ENCODE measurements at places on chromosomes 5 and 9.

GRCh38 chr5:151924564-151925301 lies at the start of gene GLRA1:
TSS of gene GLRA1 (minus strand) at chr5:151924851. CDS start at chr5:151924549, 302 bp downstream.
- peak; percentile 13 for DNase-seq

- DNase-seq = no peak
These were observed 76.6 kb upstream of the PRLR start for GRCh38 chr5:35306716-35307365.

DNA sequence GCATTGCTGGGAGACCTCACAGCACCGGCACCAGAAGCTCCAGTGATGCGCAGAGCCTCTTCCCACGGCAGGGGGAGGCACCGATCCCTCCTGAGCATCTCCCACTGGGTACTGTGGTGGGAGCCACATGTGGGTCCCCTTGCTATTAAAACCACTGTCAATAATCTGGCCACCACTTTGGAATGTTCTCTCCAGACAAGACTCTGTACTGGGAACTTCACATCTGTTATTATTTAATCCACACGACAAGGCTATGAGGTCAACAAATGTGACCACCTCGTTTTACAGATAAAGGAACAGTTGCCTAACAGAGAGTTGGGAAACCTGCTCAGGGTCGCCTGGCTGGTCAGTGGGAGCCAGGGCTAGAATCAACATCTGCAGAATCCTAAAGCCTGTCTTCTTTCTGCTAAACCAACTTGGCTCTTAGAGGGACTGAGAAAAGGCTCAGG lies 72.7 kb downstream of the EPB41L4B start:
- no peak for DNase-seq

- DNase-seq = no peak
These were observed 10.4 kb upstream of the PCDHGC3 start for GRCh38 chr5:141465351-141465750.

DNA sequence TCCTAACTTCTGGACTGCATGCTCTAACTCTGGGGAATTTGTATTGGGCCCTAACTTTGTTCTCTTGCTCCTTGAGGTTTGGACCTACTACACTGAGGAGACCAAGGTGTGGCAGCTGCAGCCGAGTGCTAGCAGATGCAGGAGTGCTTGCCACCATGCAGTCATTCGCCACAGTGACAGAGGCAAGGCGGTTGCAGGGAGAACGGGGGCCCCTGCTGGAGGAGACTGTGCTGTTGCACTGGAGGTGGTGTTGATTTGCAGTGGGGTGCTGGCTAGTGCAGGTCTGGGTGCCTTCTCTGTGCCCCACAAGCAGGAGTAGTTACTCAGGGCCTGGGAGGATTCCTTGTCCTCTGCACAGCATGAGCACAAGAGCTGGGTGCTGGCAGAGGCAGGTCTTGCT lies 22.4 kb upstream of the DIRAS2 start:
- no peak for DNase-seq

DNA sequence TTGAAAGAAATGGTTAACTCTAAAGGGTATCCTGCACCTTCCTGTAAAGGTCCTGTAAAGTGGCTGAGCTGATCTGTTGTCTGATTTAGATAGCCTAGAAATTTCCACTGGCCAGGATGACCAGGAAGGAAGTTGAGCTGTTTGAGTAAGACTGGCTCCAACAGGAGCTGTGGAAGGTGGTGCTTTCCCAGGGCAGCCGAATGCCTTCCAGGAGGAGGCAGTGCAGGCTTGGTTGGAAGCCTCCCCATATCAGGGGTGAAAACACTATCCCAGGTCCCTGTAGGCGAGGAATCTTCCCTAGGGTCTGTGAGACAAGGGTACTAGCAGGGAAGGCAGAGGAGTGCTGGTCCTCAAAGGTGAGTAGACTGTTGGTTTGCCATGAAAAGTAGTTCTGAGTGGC lies 98.4 kb downstream of the LIX1 start:
- no peak for DNase-seq

DNA sequence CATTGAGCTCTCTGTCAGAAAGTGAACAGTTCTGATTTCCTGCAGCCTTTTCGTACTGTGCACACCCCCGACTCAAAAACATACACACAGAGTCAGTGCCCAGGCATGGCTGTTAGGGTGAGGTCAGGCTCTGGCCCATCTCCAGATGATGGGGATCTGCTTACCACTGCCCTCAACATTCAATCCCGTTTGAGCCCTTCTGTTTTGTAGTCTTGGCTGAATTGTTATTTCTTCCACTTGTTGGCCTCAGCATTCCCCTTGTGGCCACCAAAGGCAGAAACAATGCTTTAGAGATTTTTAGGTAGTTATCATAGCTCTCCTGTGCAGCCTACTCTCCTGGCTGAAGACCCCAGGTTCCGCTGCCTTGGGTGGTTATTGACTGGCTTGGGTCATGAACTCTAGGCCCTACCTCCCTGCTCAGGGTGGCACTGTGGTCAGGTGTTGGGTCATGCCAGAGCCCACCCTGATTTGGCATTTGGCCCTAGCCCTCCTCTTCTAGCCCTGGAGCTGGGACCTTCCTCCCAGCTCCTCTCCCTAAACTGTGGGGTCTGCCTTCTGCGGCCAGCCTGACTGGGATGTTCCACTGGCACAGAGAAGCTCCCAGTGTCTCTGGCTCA lies 7.8 kb upstream of the MYOZ3 start:
- no peak for DNase-seq

GRCh38 chr5:95895251-95895650 lies 66.4 kb downstream of the ELL2 start:
- DNase-seq = no peak

DNA sequence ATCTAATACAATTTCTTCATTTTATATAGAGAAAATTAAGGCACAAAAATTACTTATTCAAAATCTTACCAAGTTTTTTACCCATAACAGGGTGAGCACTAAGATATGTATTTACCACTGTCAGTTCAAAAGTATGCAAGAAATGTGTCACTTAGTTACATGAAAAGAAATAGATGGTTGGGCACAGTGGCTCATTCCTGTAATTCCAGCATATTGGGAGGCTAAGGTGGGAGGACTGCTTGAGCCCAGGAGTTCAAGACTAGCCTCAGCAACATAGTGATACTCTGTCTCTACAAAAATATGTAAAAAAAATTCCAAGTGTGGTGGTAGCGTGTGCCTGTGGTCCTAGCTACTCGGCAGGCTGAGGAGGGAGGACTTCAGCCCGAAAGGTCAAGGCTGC lies 19.4 kb downstream of the YIPF5 start:
- no peak for DNase-seq

DNA sequence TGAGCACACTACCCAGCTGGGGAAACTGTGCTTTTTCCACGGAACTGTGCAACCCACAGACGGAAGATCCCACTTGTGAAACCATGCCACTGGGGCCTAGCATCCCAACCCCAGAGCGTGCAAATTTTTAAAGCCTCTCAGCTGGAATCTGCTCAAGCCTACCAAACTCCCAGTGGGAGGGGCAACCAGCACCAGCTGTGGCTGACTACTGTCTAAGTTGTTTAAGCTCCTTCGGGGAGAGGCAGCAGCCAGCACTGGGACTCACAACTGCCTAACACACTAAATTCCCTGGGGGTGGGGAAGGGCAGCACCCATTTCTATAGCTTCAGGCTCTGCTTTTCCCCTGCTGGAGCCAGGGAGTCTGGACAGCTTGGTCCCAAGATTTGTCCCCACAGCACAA lies 287.6 kb upstream of the MSX2 start:
- no peak for DNase-seq

GRCh38 chr5:109959652-109960051 lies 269.9 kb downstream of the MAN2A1 start:
- no peak for DNase-seq

DNA sequence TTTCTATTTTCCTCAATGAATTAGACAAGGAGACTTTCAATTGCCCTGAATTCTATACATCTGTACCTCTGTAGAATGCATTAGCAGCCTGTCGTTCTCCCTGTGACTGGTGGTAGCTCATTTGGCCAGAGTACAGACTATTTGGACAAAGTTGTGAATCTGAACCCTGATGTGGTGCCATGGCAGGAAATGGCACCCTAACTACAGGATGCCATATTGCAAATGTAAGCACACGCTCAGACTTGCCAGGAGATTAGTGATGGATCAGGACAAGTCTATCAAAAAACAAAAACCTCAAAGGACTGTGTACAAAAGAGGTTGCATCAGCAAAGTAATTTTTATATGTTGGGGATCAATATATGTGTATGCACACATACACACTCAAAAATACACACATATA lies 58.3 kb downstream of the SVEP1 start:
- DNase-seq = no peak

GRCh38 chr9:104903609-104904008 lies 24.3 kb downstream of the ABCA1 start:
- DNase-seq = no peak

DNA sequence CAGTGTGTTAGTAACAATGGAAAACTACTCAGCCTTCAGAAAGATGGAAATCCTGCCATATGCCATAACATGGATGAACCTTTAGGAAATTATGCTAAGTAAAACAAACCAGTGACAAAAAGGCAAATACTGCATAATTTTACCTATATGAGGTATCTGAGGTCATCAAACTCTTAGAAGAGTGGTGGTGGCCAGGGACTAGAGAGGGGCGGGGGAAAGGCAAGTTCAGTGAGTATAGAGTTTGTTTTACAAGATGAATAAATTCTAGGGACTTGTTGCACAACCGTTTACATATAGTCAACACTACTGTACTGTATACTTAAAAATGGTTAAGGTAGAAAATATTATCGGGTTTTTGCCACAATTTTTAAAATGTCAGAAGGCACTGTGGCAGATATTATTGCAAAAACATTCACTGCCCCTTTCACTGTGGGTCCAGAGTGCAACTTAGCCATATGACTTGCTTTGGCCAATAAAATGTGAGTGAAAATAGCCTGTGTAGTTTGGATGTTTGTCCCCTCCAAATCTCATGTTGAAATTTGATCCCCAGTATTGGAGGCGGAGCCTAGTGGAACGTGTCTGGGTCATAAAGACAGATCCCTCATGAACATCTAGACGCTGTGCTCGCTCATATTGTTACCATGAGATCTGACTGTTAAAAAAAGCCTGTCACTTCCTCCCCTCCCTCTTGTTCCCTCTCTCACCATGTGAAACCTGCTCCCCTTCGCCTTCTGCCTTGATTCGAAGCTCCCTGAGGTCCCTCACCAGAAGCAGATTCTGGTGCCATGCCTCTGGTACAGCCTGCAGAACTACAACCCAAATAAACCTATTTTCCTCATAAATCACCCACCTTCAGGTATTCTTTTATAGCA lies 9.5 kb downstream of the ZNF367 start:
- DNase-seq = no peak

DNA sequence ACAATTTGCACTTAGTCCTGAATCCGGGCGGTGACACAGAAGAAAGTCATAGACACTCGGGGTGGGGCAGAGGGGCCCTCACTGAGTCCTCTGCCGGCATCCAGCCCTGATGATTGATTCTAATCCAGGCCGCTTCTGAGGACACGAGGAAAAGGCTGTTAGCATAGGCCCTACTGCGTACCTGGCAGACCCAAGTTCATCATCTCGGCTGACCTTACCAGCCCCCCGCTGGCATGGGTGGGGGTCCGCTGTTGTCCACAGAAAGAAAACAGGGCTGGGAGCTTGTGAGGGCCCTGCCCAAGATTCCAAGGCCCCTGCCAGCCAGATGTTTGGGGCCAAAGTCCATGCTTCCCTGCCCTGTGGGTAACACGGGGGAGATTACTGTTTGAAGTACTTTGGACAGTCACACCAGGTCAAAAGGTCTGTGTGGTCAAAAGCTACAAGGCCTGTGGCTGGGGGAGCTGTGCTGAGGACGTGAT lies 24.5 kb downstream of the ERGIC1 start:
- DNase-seq = no peak

GRCh38 chr5:135322271-135322670 lies 76.8 kb downstream of the MACROH2A1 start:
- no peak for DNase-seq

DNA sequence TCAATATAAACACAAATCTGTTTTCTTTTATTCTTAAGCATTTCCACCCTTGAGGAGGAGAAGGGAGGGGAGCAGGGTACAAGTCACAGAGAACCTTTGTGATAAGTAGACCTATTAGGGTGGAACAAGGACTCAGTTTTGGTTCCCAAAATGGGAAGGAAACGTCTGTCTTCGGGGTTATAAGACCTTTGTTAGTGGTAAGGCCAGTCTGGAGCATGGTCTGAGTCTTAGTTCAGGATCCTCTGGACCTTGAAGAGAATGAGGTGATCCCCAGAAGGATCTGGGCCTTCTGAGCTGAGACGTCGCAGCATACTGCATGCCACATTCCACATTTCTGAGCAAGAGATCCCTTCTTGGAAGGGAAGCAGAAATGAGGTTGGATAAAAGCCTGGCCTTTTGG lies 37.2 kb downstream of the FAXDC2 start:
- no peak for DNase-seq

GRCh38 chr5:50889790-50890189 lies 223.4 kb downstream of the PARP8 start:
- DNase-seq = no peak

GRCh38 chr9:18543406-18544192 lies 69.6 kb downstream of the ADAMTSL1 start:
- DNase-seq = no peak

GRCh38 chr9:90508940-90509339 lies 133.7 kb downstream of the DIRAS2 start:
- DNase-seq = no peak

DNA sequence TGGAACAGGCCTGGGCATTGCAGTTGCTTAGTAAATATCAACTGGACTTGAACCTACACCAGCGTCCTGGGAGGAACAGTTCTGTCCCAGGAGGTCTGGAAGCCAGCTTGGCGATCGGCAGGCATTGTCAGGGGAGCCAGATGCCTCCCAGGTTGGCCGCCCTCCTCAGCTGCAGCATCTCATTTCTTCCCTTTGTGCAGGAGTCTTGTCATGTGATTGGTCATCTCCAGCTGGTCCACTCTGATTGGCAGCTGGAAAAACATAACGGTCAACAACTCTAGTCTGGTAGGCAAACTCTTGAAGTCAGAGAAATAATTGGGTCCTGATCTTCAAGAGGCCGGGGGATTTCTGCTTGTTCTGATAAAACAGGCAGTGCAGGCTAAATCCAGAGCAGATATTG lies 29.6 kb upstream of the NCS1 start:
- DNase-seq = no peak

DNA sequence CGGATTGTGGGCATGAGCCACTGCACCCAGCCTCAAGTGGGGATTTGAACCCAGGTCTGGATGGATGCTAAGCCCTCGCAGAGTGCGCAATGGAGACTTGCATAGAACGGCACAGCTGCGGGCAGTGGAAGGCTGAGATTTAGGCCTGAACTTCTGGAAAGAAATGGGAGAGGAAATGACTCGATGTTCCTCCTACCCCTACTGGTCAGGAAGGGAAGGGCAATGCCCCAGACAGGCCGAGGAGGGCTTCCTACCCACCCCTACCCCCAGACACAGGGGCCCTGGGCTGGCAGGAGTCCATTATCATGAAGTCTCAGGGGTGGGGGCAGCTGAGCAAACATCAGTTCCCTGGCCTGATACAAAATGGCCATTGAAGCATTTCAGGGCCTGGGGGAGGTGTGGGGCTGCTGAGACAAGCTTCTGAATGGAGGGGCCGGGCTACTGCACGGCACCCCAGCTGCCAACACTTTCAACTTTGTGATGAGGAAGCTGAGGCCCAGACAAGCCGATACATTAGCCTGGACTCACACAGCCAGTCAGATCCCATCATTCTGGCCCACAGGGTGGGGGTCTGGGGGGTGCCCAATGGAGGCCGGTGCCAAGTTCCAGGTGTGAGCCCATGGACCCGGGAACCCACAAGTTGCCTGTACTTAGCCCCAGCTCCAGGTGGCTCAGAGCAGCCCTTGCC lies 13.5 kb upstream of the WDR38 start:
- no peak for DNase-seq

- no peak for DNase-seq
These were observed 138.5 kb upstream of the IRX2 start for GRCh38 chr5:2890011-2890410.

GRCh38 chr9:104073770-104074133 lies 20.4 kb upstream of the SMC2 start:
- DNase-seq = no peak
